A673 (cell line): ENCODE measurements at places on chromosomes 3 and 15. TPM values are rescaled to one million over a fixed set of nuclear protein-coding genes. Genes with fewer than 3 reads are reported as not detected.

TTBK2 gene
- total RNA-seq: 14.9 and 15.8 TPM in 2 replicates

CYP11A1 gene
- not detected in 2 replicates for total RNA-seq

DNA sequence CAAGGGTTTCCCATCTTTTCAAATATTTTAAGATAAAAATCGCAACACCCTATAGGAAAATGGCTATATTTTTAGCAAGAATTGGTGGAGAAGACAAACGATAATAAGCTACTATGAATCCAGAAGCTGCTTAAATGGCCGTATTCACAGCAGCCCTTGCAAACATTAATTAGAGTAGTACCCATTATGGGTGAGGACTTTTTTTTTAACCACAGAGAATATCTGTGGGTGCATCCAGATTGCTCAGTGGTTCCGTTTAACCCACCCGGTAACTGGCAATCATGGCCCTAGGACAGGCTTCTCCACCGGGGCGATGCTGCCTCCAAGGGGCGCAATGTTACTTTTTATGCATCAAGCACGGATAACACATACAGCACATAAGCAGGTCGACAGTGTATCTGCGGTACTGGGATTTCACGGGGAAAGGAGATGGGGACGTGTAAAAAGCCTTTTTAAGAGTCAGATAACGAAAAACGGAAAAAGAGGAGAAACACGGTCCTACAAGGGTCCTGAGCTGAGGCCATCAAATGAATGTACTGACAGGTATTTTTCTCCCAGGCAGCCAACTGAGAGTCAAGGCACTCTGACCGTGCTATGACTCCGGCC lies 968 bp upstream of the TMEM266 start:
- DNase-seq: peak; percentile 54

DNA sequence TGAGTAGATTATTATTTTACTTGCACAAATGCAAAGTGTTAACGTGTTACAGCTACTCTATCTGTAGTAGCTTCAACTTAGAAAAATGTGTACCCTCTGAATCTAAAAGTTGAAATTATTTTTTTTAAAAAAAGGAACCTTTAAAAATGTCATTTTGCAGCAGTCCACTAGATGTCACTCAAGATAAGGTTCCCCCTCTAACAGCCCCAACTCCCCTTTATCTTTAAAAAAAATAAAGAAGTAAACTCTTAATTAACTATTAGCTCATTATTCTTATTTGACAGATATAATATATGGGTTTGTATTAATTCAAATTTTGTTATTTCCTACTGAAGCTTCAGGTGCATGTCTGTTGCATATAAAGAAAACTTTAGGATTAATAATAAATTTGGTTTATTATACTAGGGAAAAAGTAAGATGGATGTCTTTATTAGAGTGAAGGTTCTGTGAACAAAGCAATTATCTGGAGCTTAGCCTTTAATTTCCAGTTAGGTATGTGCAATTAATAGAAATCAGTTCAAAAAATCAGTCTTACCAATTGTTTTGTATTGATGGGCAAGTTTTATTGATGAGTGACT lies 288.5 kb downstream of the VGLL3 start:
- DNase-seq: peak; percentile 4

- DNase-seq: no peak
These were observed 85.6 kb downstream of the OSBPL10 start for GRCh38 chr3:31895471-31895870.

GP9 gene
- total RNA-seq: not detected in 2 replicates

GOLGA8J gene
- total RNA-seq: 0.22 TPM in 1 of 2 replicates, not detected in the other

DNA sequence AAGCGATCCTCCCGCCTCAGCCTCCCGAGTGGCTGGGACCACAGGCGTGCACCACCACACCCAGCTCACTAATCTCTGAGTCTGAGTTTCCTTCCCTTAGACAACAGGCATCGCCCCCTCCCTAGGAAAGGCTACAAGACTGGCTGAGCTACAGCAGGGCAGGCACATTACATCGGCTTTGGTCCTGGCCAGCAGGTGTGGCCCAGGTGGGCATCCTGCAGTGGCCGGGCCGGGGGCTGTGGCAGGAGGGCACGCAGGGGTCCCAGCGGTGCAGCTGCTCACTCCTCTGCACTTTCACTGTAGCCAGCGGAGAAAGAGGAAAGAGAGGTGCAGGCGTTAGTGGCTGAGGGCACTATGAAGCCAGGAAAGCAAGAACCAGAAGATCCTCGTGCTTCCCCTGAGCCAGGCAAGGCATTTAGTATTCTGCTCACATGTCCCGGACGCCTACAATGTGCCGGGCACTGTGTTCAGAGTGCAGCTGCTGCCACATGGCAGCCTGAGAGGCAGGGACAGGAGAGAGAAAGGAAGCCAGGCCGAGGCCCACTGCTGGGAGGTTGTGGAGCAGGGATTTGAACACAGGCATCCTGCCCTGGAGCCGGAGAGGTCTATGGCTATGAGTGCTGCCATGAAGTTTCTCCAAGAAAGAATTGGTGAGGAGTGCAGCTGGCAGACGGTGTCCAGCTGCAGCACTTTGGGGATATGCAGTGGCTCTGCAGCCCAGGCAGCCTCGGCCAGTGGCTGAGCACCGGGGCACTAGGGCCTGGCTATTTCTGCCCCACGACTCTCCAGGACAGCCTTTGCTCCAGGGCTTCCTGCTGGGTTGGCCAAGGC lies 22.3 kb downstream of the GRIP2 start:
- no peak for DNase-seq

GMNC gene
- 1.9 and 3.7 TPM in 2 replicates for total RNA-seq

DNA sequence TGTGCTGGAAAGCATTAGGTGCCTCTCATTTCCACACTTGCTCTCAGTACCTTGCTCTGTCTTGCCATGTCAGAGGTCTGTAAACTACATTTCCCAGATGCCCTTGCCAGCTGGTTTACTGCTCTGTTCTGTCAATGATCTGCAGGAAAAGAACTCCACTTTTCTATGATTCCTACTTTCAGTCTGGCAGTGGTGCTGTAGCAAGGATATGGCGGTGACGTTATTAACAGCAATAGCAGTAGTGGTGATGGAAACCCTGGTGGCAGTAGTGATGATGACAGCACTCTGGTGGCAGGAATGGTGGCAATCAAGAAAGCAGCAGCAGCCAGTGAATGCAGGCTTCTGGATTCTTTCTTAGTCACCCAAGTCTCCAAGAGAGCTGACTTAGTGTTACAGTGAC lies 665.2 kb downstream of the DIPK2A start:
- DNase-seq: peak; percentile 29

- peak; percentile 22 for DNase-seq
These were observed 43.2 kb downstream of the RARB start for GRCh38 chr3:25471081-25471768.

GPR62 gene
- total RNA-seq: not detected in 2 replicates

DNA sequence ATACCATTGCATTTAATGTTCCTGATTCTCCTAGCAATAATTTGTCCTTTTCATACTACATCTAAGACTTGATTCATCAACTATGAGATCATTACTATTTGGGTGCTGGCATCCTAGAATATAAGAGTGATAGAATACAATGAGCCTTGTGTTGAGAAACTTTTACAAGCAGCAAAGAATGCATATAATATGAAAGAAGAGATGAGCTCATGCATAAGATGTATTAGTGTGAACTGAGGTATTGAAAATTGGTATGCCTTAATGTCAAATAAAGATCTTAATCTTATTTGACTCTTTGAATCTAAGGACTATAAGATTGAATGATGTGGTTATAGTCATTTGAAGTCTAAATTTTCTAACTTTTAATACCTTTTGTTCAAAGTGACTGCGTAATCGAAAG lies 220.0 kb upstream of the ARHGEF26 start:
- peak; percentile 64 for DNase-seq

- DNase-seq: no peak
These were observed 157.9 kb downstream of the BBX start for GRCh38 chr3:107680698-107681097.

DNA sequence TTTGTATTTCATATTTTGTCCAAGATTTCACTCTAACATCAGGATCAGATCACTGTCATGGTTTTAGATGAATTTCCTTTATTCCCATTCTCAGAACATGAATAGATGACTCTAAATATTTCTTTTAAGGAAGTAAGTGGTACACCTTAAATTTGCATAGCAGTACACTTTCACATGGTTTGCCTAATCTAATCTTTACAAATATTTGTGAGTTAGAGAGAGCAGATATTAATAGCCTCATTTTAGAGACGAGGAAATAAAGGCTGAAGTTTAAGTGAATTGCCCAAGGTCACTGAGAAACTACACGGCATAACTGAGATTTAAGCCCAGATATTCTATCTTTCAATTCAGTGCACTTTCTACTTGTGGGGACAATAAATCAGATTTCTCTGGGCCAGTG lies 14.2 kb downstream of the TERC start:
- DNase-seq: no peak

STAB1 gene
- total RNA-seq: 0.41 TPM in 1 of 2 replicates, not detected in the other

TRPM1 gene
- not detected in 2 replicates for total RNA-seq

CHRM5 gene
- total RNA-seq: not detected in 2 replicates

SUMF1 gene
- total RNA-seq: 7.3 and 7.8 TPM in 2 replicates

GRCh38 chr3:178777718-178778411 lies 241.6 kb downstream of the KCNMB2 start:
- DNase-seq: no peak

DNA sequence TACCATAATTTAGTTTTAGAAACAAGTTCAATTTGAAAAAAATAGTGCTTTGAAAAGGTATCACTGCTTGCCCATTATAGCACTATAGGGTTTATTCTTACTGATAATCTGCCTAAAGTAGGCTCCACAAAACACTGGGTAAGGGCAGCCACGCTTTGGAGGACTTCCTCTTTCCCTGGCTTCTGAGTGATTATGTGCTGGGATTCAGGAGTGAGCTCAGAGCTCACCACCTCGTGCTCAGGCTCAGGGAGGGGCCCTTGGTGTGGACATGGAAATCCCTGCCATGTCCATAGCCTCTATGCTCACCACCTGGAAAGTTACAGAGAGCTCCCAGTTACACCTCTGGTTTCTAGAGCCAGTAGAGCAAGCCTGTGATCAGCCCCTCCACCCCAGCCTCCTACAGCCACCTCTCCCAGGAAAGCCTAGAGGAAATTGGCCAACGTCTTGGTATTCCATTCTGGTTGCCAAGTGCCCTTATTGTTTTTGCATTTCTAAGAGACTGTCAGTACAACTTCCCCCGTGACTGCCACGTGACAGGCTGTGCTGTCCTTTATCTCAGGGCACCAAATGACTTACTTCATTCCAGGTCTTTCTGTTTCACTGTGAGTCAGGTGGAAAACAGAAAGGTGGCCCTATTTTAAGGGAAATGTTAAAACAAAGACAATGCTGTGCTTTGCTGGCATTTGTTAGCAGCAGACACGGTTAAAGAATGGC lies 316.0 kb downstream of the RORA start:
- DNase-seq: no peak

- peak; percentile 15 for DNase-seq
These were observed 681 bp downstream of the CHMP2B start for GRCh38 chr3:87227835-87228144.

MEIS2 gene
- 9.3 and 11.7 TPM in 2 replicates for total RNA-seq

GRCh38 chr15:52552303-52552702 lies 16.5 kb downstream of the ARPP19 start:
- DNase-seq: no peak

GRCh38 chr3:10291641-10292040 lies 1.1 kb downstream of the GHRL start:
- no peak for DNase-seq

GRCh38 chr3:67384760-67385397 lies 269.5 kb downstream of the SUCLG2 start:
- DNase-seq: peak; percentile 39

SEC62 gene
- 80.9 and 83.9 TPM in 2 replicates for total RNA-seq

GRCh38 chr3:35864871-35865270 lies 225.5 kb downstream of the ARPP21 start:
- peak; percentile 4 for DNase-seq

GRCh38 chr3:29511701-29512100 lies 230.8 kb downstream of the RBMS3 start:
- peak; percentile 34 for DNase-seq

GRCh38 chr15:48413304-48413703 lies 82.1 kb downstream of the DUT start:
- no peak for DNase-seq

GOLGA8R gene
- 0.90 and 1.2 TPM in 2 replicates for total RNA-seq

GRCh38 chr15:70353606-70354345 lies 256.1 kb upstream of the TLE3 start:
- DNase-seq: no peak
